ENCODE measurements at places on chromosomes 2 and 18.

GRCh38 chr2:86821306-86821705 is 30.6 kb upstream of the CD8A start:
- peak overlapping the region; percentile 87 for H3K4me3 ChIP-seq
- H3K36me3 ChIP-seq: peaks cover 38% of the 10 kb centered on the region
- H3K4me1 ChIP-seq: peaks cover 75% of the 10 kb centered on the region
- DNase-seq: peak; percentile 56
- H3K27me3 ChIP-seq: no peaks in the 10 kb centered on the region

DNA sequence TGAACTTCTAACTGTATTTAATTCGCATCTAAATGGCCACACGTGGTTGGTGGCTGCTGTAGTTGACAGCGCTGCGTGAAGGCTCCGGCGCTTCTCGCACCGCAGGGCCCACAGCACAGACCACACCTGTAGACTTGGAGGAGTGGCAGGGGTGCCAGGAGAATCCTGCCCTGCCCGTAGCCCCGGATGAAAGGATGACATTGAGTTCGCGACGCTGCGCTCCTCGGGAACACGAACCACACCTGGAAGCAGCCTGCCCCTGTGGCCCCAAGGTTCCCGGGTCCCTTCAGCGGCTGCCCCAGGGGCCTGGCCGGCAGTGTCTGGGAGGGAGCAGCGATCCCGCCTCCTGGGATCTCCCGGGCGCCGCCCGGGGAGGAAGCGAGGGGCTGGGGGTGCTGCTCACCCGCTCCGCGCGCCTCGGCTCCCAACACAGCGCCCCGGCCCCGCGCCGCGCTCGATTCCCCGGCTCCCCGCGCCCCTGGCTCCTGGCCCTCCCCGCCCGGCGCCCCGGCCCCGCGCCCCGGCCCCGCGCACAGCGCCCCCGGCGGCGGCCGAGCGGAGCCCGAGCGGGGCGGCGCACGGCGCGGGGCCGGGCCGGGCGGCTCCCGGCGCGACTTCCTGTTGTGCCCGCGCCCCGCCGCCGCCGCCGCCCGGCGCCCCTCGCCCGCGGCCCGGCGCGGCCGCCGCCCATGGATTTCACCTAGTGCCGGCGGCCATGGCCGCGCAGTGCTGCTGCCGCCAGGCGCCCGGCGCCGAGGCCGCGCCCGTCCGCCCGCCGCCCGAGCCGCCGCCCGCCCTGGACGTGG is at the start of gene RNPEPL1:
RNPEPL1 (plus strand) TSS at position 613 of the 806 bp plus-strand sequence; CDS start at position 716, 103 bp downstream.
- H3K4me1 ChIP-seq: peaks cover 54% of the 10 kb centered on the region
- H3K36me3 ChIP-seq: peaks cover 16% of the 10 kb centered on the region
- peak within 1 kb of the TSS; percentile 96 for H3K27ac ChIP-seq
- H3K27me3 ChIP-seq: no peaks in the 10 kb centered on the region
- peak; percentile 70 for DNase-seq

DNA sequence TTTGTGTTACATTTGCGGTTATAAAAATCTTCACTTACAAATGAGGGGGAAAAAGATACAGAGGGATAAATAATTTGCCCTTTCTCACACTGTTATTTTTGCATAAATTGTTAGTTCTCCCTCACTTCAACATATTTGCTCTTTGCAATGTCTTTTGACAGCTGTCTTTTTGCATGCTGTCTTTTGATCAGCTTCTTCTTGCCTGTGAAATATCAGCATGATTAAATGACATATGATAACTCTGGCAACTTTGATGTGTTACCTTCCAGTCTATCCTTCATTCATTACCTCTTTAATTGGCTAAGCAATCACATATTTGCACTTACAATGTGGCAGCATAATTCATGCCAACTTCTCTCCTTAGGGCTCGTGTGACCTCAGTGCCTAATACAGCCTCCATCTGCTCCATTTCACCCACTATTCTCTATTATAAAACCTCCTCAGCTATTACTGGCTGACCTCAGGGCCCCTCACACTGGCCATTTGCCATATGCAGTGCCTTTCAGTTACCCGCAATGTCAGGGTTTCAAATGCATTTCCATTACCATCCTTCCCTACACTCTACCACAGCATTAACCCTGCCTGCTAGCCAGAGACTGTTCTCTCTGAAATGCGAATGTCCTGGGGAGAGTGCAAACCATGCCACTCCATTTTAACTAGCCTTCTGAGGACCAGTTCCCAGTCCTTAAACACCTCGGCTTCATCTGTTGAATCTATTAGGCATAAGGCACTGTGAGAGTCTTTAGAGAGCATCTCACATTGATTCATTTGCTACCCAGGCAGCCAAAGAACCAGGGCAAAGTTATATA is 1056.6 kb upstream of the CHAC2 start:
- H3K27ac ChIP-seq: no peak overlapping the region
- no peak overlapping the region for H3K4me3 ChIP-seq
- DNase-seq: no peak
- H3K36me3 ChIP-seq: no peaks in the 10 kb centered on the region

DNA sequence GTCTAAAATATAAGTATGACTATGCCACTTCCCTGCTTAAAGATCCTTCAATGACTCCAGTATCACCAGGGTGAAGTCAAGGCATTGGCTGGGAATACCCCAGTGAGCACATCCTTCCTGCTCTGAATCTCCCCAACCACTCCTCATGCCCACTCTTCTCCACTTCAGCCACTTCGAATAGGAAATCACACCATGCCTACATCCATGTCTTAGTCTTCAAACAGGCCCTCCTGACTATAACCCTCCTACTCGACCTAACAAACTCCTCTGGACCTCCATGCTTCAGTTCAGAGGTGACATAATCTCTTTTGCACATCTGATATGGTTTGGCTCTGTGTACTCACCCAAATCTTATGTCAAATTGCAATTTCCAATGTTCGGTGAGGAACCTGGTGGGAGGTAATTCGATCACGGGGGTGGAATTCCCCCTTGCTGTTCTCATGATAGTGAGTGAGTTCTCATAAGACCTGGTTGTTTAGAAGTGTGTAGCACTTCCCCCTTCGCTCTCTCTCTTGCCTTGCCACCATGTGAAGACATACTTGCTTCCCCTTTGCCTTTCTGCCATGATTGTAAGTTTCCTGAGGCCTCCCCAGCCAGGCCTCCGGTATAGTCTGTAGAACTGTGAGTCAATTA is 87.8 kb upstream of the TFCP2L1 start:
- H3K36me3 ChIP-seq: peaks cover 21% of the 10 kb centered on the region
- no peaks in the 10 kb centered on the region for H3K4me1 ChIP-seq
- no peak overlapping the region for H3K27ac ChIP-seq
- no peak overlapping the region for H3K4me3 ChIP-seq
- no peaks in the 10 kb centered on the region for H3K27me3 ChIP-seq

Data from activated naive CD8-positive, alpha-beta T cell treated with anti-CD3 and anti-CD28 coated beads for 36 hours (primary cell).